ENCODE measurements at places on chromosomes 1 and 21.
A peak's percentile ranks its signal among the peaks of the same experiment; 100 is the strongest.

DNA sequence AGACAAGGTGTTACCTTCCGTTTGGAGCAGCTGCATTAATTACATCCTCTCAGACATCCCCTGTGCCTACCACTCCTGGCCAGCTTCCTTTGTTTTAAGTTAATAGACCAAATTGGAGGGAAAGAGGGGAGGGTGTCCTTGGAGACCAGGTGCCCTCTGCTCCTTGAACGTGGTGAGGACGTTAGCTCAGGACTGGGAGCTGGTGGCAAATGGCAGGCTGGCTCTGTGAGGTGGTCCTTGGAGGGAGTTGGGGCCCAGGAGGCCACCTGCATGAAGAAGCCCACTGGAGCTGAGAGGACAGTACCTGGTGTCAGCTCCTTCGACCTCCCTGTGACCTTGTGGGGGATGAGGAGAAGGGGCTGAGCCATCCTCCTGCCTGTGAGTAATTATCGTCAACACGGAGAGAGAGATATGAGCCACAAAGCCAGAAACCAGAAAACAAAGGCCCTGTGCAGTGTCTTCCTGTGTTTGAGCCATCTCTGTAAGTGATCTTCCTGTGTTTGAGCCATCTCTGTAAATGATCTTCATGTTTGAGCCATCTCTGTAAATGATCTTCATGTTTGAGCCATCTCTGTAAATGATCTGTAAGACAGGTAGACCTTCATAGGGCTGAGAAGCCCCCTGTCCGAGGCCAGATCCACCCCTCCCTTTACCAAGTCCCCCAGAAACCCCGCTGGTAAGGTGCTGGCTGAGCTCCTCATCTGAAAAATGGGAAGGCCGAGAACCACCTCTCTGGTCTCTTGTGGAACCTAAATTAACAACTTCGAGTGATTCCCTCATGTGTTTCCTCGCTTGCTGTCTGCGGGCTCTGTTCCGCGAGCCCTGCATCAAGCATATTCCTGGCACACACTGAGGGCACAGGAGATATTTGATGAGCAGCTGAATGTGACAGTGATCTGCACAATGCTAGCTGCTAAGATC, 126.0 kb downstream of the CAMTA1 start:
- DNase-seq: no peak

- no peak for DNase-seq
Observed at GRCh38 chr1:190477762-190478148, at the start of gene BRINP3. Gene BRINP3, minus strand, starts transcription at chr1:190477864.

- no peak for DNase-seq
Observed at GRCh38 chr1:85847356-85847755, 139.1 kb upstream of the ZNHIT6 start.

DNA sequence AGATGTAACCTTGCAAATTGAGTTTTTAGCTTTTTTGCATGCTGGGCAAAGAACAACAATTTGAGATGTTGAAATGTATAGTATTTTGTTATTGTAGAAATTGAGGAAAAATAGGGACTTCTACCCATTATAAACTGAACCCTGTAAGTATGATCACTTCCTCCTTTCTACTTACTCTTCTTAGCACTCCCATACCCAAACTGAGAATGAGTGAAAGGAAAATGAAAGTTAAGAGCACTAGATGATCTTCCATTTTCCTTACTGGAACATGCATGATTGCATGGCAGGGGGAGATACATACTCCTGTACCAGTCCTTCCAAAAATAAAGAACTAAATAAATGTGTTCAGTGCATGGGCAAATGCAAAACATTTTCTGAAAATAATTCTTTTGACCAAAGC, 107.4 kb upstream of the KIAA1614 start:
- no peak for DNase-seq

DNA sequence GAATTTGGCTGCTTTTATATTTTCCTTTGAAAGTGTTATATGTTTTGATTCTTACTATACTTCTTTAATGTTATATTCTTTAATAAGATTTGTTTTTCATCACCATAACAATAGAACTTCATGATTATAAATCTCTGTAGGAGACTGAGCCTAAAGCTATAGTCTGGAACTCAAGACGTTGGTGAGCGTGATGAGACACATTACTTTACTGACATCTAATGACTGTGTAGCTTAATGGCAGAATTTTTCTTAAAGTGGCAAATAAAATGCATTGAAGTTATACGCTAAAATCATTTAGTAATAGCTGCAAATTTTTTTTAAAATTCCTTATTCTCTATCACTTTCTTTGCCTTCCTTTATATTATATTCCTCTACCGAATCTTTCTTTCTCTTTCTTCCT, 56.1 kb upstream of the HAO2 start:
- DNase-seq: no peak

GRCh38 chr1:20666146-20666545, 5.0 kb upstream of the DDOST start:
- DNase-seq: no peak

GRCh38 chr1:39683591-39684312, 7.5 kb downstream of the HPCAL4 start:
- no peak for DNase-seq

DNA sequence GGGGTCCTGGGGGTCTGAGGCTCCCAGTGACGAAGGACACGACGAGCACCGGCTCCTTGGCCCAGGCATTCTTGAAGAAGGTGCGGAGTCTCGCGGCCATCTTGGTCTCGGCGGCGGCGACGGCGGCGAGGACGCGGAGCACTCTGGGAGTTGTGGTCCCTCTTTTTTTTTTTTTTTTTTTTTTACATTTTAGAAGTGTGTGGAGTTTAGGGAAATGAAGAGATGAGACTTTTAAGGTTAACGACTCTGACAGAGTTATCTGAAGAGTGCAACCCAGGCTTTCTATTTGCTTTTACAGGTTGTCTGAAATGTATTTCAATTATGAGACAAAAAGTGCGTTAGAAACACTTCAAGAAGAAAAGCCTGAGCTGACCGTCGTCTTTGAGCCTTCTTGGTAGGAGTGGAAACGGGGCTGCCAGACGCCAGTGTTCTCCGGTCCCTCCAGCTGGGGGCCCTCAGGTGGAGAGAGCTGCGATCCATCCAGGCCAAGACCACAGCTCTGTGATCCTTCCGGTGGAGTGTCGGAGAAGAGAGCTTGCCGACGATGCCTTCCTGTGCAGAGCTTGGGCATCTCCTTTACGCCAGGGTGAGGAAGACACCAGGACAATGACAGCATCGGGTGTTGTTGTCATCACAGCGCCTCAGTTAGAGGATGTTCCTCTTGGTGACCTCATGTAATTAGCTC, 9.7 kb downstream of the OR2B11 start:
- no peak for DNase-seq

- DNase-seq: no peak
Observed at GRCh38 chr1:183239220-183239742, 53.2 kb downstream of the LAMC2 start.

- DNase-seq: no peak
Observed at GRCh38 chr1:8425150-8425780, 107.4 kb downstream of the SLC45A1 start.

DNA sequence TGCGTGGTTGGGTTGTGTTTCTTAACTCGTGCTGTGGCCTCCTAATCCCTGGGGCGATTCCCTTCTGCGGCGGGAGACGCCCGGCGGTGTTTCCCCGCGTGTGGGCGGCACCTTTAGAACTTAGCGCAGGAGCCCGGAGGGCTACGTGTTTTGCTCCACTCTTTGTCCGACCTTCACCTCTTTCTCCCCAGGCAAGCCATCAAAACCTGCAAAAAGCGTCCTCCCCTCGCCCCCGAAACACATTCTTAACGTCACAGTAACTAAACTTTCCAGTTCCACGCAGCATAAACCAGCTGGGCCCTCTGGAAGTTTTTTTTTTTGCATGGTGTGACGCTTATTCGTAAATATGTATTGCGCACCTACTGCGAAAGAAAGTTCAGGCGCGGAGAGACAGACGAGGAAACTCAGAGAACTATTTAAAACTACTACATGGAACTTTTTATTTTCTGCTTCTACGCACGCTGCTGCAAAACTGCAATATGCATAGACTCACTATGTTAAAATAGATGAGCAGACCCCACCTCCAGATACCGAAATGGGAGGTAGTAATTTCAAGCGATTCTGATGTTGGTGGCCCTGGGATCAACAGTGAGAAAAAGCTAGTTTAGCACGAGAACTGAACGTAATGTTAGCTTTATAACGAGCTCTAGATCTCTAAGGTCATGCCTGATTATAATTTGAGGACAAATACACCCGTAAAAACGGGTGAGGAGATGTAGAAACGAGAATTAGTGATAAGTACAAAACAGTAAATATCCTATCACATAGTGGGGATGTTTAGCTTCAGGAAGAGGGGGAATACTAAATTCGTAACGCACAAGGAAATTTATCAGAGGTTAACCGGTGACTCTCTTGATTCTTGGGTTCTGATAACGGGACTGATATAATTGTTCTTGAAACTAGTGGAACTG, 920 bp downstream of the MTR start:
- peak; percentile 84 for DNase-seq

DNA sequence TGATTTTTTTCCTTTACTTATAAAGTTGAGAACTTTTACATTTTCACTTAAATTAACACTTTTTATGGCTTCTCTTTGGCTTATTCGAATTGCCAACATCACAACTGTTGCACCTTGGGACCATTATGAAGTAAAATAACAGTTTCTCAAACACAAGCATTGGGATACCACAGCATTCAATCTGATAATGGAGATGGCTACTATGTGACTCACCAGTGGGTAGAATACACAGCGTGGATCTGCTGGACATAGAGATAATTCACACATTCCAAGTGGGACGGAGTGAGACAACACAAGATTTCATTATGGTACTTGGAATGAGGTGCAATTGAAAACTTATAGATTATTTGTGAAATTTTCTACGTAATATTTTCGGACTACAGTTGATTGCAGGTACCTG, 68.0 kb downstream of the ADAMTS1 start:
- no peak for DNase-seq

- no peak for DNase-seq
Observed at GRCh38 chr1:242002072-242002471, 3.2 kb upstream of the MAP1LC3C start.

GRCh38 chr1:62800825-62801306, 16.9 kb downstream of the ATG4C start:
- DNase-seq: no peak

GRCh38 chr1:1540818-1541628, 599 bp upstream of the TMEM240 start:
- DNase-seq: no peak

GRCh38 chr1:150572918-150573647, 6.3 kb downstream of the MCL1 start:
- no peak for DNase-seq

GRCh38 chr1:194624833-194625232, 1438.4 kb upstream of the B3GALT2 start:
- DNase-seq: no peak

DNA sequence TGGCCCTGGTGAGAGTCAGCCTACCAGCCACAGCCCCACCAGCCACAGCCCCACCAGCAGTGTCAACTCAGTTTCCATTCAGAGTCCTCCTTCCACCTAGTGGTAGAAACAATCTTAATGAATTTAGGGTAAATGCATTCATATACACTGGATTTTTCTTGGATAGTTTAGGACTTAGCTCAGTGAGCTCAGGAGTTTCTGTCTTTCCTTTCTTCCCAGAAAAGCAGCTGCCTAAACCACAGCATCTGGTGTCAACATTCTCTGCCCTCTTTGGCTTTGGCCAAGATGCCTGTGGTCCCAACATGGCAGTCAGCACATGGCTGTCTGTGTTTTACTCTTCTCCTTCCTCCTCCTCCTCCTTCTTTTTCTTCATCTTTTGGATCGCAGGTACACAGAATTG, 94.0 kb downstream of the CLIC6 start:
- DNase-seq: no peak

GRCh38 chr1:56811331-56811730, 7.9 kb downstream of the FYB2 start:
- no peak for DNase-seq

GRCh38 chr1:172286629-172287076, 133.8 kb upstream of the C1orf105 start:
- DNase-seq: no peak

DNA sequence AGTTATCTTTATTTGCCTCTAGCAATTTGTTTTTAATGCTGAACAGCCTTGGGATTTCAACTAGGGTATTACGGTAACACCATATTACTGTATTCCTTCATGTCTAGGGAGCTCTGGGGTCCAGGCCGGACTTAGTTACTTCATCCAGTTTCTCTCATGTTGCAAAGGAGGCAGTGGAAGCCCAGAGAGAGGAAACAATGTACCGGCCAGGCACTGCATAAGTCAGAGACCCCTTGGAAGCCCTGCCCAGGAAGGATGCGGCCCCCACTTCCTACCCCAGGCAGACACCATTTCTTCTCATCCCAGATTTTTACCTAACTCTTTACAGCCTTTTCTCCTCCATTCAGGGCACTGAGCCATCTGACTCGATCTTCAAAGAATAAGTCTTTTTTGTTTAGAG, 32.5 kb downstream of the TRABD2B start:
- DNase-seq: no peak

- DNase-seq: no peak
Observed at GRCh38 chr1:98314601-98315000, 346.9 kb upstream of the SNX7 start.

GRCh38 chr1:232287676-232288569, 342.0 kb downstream of the SIPA1L2 start:
- DNase-seq: no peak

- DNase-seq: no peak
Observed at GRCh38 chr1:1318131-1318652, 6.3 kb downstream of the INTS11 start.
